Fibroblast of the aortic adventitia (primary cell): ENCODE measurements at places on chromosomes 3 and 15.

DNA sequence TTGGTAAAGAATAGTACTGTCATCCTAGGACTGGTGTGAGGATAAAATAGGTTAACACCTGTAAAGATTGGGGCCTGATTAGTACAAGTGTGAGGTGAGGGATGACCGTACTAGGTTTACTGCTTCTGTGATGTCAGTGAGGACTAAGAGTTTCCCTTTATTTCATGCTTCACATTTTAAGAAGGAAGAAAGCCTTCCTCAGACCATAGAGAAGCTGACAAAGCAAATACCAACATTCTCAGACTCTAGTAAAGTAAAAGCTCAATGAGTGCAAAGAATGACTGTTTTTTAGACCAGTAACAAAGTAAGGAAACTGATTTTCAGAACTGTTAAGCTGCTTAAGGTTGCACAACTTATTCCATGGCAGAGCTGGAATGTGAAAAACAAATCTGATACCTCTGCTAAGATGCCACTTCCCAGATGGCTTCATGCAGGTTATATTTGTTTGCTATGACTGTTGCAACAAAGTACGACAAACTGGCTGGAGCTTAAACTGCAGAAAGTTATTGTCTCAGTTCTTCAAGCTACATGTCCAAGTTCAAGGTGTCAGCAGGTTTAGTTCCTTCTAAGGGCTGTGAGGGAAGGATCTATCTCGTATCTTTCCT is 354.9 kb downstream of the RSL24D1 start:
- no peak for DNase-seq

DNA sequence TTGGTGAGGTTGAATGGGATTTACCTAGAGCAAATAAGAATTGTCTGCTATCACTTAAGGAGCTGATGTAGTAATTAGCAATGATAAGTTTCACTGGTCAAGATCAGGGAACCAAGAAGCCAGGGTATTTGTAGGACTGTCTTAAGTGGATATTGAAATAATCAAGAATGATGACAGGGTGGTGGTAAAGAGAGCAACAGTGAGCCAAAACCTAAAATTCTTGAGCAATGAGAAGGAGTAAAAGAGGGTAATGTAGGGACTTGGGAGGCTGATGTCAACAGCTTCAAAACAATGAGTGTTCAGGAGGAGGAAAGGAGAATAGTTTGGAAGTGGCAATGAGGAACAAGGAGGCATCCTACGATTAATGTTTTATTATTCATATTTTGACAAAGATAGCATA is 31.5 kb upstream of the SLC2A2 start:
- peak; percentile 81 for DNase-seq

DNA sequence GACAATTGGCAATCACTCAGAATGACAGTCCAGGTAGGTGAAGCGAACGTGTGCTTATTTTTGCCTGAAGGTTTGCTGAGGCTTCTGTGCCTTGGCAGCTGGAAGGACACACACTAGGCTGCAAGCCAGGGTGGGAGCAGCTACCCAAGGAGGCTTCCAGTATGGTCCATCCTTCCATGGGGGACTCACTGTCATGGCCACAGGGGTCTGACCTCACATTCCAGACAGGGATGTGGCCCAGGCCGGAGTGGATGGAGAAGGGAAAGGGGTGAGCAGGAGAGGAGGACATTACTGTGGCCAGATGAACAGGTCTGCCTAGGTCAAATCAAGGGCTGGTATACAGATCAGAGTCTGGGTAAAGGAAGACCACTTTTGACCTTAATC is 247.7 kb downstream of the ADAMTS17 start:
- no peak for DNase-seq

DNA sequence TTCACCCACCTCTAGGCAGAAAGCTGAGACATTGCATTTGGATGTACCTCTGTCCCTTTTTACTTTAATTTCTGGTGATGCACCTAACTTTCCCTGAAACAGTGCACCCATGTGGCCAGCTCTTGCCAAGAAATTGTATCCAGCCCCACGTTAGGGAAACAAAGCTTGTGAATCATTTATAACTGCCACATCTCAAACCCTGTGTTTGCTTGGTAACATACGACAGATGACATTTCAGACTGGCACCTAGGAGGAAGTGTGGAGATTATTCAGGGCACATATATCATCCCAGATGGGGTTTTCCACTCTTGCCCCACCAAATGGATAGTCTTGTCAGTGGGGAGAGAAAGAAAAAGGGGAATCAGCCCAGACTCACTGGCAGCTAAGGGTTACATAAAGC is 2.1 kb downstream of the CYB561D2 start:
- DNase-seq: peak; percentile 21

- peak; percentile 77 for DNase-seq
Observed at GRCh38 chr3:14461748-14462324, 59.4 kb downstream of the SLC6A6 start.

GRCh38 chr3:121951291-121951919 is 57.2 kb downstream of the SLC15A2 start:
- no peak for DNase-seq

- no peak for DNase-seq
Observed at GRCh38 chr3:159629329-159630084, 359.1 kb upstream of the IL12A start.

GRCh38 chr3:186826410-186826975 is 16.0 kb upstream of the ADIPOQ start:
- no peak for DNase-seq

GRCh38 chr3:150798122-150798618 is 35.2 kb upstream of the SIAH2 start:
- DNase-seq: no peak

- DNase-seq: no peak
Observed at GRCh38 chr3:33577588-33577987, 137.4 kb upstream of the UBP1 start.

DNA sequence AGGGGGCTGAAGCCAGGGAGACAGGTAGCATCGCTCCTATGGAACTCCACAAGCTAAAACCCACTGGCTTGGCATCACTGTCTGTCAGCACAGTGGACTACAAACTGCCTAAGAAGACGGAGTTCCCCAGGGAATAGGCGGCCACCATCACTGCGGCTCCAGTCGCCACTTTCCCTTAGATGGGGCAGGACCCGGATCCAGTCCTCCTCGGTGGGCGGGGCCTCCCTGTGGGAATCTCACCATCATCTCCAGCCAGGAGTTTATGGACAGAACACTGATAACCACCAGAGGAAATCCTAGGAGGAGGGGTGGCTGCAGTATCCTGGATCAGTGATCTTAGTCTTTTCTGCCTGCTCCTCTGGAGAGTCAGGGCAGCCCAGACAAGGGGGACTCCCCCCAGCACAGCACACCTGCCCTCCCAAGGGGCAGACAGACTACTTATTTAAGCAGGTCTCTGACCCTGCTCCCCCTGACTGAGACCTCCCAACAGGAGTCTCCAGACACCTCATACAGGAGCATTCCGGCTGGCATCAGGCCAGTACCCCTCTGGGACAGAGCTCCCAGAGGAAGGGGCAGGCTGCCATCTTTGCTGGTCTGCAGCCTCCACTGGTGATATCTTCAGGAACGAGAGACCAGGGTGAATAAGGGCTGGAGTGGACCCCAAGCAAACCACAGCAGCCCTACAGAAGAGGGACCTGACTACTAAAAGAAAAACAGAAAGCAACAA is 435.6 kb upstream of the RASGRP1 start:
- no peak for DNase-seq

DNA sequence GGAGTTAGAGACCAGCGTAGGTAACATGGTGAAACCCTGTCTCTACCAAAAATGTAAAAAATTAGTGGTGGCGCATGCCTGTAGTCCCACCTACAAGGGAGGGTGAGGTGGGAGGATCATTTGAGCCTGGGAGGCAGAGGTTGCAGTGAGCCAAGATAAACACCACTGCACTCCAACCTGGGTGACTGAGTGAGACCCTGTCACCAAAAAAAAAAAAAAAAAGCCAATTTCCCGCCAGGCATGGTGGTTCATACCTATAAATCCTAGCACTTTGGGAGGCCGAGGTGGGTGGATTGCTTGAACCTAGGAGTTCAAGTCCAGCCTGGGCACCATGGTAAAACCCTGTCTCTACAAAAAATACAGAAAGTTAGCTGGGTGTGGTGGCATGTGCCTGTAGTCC is 6.9 kb downstream of the CNOT10 start:
- no peak for DNase-seq

DNA sequence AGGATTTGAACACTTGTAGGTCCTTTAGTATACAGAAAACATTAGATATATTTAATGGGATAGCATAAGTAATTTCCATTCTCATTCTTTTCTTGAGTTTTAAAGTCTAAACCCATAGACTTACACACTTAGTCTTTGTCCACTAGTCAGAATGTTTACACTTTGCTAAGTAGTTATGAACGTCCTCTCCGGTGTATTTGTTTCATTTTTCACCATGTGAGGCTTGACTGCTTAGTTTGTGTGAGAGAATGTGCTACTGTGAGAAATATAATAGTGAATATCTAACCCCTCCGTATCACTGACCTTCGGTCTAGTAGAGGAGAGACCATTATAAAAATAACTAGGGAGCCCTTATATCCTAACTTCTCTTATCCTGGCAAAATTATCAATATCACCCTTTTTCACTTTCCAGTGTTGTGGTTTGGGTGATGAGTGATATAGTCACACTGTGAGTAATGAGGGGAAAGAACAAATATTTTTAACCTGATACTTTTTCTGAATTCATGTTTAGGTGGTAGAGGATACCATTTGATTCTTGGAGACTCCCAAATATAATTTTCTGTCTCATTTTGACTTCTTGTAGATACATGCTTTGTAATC is 122.4 kb downstream of the UBE2E2 start:
- no peak for DNase-seq

DNA sequence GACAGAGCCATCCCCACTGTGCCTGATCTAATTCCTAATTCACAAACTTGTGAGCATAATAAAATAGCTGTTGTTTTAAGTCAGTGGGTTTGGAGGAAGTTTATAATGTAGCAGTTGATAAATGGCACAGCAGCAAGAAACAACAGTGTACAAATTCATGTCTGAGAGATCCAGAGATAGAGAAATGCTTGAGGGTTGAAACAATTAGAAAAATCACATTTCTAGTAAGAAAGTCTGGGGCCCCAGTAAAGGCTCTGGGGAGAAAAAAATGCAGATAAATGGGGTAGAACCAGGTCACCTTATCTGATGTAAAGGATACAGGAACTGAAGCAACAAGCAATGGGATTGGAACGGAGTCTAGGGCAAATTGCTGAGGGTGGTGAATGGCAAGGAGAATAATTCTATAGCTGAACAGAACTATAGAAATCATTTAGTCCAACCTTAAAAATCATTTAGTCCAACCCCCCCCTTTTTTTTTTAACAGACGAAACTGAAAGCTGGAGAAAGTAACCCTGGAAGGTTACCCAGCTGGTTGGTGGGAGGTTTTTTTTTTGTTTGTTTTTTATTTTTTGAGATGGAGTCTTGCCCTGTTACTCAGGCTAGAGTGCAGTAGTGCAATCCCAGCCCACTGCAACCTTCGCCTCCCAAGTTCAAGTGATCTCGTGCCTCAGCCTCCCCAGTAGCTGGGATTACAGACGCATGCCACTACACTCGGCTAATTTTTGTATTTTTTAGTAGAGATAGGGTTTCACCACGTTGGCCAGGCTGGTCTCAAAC is 14.3 kb upstream of the SHQ1 start:
- DNase-seq: peak; percentile 9

- DNase-seq: no peak
Observed at GRCh38 chr3:194148383-194148782, 12.4 kb downstream of the HES1 start.

- peak; percentile 63 for DNase-seq
Observed at GRCh38 chr3:161914703-161915417, 418.3 kb downstream of the OTOL1 start.

- no peak for DNase-seq
Observed at GRCh38 chr3:136249593-136249992, 547 bp upstream of the PCCB start.

DNA sequence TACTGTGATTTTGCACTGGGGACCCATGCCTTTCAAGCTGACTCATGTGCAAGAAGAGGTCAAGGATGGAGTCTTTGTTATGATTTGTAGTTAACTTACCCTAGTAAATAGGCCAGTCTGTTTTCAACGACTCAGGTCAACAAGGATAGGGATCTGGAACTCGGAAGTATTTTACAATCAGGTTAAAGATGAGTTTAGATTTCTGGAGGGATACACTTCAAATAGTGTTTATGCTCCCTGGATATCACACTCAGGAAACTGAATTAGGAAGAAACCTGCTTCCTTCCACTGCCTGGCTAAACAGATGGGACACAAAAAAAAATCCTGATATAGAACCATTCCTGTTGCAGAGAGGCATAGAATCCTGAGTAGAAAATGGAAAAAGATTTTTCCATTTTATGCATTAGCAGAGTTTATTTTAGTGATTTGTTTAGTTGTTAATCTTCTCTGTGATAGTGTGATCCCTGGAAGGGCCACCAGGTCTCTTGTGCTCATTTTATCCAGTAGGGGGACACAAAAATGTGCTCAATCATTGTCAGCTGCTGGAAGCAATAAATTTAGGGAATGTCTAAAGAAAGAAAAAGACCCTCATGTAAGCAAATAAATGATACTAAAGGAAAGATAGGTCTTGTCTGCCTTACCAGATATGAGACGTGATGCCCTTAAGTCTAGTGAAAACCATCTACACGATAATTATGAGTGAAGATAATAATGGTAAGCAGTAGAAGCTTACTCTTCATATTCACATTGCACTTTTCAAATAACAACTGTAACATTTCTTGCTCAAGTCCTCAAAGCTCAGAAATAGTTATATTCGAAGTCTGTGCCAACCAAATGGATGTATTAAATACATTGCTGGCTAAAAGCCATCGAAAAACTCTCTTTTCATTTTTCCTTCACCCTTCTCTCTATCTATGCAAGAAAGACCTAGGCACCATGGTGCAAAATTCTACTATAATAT is 452.1 kb upstream of the KCNMB2 start:
- peak; percentile 34 for DNase-seq

- DNase-seq: no peak
Observed at GRCh38 chr3:193884652-193885051, 251.3 kb upstream of the HES1 start.

GRCh38 chr3:70840106-70840870 is 527.9 kb upstream of the MDFIC2 start:
- DNase-seq: no peak

GRCh38 chr3:39262846-39263245 is 17.0 kb downstream of the CX3CR1 start:
- DNase-seq: no peak

GRCh38 chr3:140927279-140928069 is 14.2 kb upstream of the SLC25A36 start:
- no peak for DNase-seq

DNA sequence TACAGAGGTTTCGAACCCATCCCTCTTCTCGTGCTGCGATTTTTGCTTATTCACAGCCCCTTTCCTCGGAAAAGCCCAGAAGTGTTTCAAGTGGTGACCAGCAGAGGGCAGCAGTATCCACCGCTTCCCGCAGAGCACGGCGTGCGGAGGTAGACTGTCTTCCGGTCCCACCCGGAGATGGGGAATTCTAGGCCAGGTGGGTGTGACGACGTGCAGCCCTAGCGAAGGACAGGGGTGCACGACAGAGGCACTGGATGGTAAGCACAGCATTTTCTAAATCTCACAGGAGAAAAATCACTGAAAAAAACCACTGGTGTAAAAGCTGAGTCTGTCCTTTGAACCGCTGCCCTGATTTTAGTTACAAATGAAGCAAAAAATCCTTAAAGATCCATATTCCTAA is 7.4 kb upstream of the PSMD6 start:
- DNase-seq: peak; percentile 72

GRCh38 chr3:14228681-14229470 is 50.3 kb downstream of the LSM3 start:
- DNase-seq: no peak

GRCh38 chr15:31202953-31203352 is 101.4 kb upstream of the TRPM1 start:
- DNase-seq: no peak

GRCh38 chr3:16474920-16475319 is 38.6 kb downstream of the RFTN1 start:
- peak; percentile 38 for DNase-seq

- no peak for DNase-seq
Observed at GRCh38 chr3:128799653-128800052, 73.7 kb downstream of the RAB7A start.
